ENCODE measurements at places on chromosomes 16 and 17.

- no peak for DNase-seq
Measured at GRCh38 chr16:81861503-81861902, 82.4 kb downstream of the PLCG2 start.

DNA sequence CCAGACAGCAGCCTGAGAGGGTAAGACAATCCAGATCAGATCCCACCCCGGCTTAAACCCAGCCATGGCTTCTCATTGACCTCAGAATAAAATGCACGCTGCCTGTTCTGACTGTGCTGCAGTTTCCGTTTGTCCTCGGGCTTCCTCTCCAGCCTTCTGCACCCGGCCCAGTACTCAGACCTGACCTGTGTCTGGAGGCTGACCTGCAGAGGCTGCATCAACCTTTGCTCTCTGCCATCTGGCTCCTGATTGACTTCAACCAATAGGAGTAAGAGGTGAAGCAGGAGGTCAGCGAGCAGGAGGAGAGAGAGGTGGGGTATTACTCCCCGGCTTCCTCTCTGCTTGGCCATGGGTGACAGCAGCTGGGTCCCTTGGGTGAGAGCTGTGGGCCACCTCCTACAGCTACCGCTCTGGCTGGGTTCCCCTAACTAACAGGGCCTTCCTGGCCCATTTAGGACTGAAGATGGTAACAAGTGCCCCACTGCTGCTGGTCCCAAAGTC is 46.7 kb downstream of the C16orf82 start:
- no peak for DNase-seq

GRCh38 chr16:2071454-2072202 is 23.8 kb downstream of the TSC2 start:
- DNase-seq = no peak

GRCh38 chr16:77780378-77780837 is 8.0 kb upstream of the VAT1L start:
- no peak for DNase-seq

DNA sequence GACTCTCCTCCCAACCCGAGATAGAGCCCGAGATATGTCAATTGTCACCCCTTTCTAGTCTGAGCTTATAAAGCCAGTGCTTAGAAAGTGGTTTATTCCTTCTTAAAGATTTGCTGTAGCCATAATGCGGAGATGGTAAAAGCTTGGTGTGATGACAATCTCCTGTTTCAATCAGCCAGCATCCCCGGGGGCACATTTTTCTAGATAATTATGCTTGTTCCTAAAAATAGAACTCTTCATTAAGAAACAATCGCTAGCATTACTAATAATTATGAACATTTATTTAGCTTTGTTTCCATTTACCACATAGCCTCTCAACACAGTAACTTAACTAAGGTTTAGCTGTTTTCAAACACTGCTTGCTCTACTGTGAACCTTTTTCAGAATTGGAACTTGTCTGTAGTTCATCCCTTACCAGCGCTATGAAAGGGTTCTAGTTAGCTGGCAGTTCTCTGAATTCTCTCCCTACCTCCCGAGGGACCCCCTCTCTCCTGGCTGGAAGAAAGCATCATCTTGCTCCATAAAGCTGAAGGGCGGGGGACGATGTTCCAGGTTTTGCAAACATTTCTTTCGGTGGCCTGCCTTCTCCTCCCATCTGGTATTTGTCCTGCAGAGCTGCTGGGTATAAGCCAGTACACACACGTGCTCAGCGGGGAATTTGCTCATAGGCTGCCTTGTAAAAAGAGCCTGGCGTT is 922 bp upstream of the MRPL58 start:
- DNase-seq = no peak

DNA sequence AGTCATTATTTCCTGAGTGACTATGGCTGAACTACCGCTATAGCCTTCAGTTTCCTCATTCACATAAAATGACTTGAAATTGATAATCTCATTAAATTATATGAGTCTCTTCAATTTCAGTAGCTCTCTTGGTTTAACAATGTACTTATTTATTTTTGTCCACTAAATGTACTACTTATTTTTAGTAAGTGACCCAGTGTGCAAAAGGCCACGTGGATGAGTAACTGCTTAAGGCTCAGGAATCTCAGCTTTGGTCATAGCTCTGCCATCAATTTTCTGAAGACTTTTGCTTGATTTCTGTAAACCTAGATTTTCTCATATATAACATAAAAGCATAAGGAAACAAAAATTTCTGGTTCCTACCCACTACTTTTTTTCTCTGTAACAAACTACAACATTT is 1132.9 kb upstream of the CDH8 start:
- DNase-seq = no peak

DNA sequence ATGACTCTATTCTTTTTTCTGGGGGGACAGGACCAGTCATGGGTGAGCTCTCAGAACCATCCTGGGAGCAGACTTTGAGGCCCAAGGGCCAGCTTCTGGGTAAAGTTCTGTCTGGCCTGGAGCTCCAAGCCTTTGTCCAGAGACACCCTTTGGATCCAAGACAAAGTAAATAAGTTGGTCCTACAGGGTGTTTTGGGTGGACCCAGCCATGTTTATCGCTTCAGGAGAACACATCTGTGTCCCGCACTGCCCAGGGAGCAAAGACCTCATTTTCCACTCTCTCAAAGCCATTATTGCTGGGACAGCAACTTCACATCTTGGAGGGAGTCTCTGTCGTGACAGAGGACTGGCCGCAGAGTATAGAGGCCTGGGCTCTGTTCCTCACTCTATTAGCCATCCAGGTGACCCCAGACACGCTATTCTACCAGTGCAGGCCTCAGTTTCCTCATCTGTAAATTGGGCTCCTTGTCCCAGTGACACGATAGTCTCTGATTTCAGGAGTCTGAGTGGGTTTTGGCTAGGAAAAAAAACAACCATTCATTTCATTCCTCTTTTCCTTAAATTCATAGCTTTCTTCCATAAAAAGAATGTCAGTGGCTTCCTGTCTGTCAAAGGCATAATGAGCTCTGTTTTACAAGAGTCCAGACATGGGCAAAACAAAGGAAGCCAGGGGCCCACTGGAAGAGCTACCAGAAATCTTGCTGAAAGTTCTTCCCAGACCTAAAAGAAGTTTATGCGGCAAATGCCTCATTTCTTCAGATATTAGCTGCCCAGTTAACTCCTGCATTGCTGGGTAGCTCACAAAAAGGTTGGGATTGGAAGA is 62.4 kb downstream of the PECAM1 start:
- DNase-seq = no peak

- DNase-seq = no peak
Measured at GRCh38 chr17:3968886-3969524, 4.8 kb upstream of the ATP2A3 start.

GRCh38 chr17:12902046-12902445 is 112.7 kb downstream of the ARHGAP44 start:
- DNase-seq = no peak

DNA sequence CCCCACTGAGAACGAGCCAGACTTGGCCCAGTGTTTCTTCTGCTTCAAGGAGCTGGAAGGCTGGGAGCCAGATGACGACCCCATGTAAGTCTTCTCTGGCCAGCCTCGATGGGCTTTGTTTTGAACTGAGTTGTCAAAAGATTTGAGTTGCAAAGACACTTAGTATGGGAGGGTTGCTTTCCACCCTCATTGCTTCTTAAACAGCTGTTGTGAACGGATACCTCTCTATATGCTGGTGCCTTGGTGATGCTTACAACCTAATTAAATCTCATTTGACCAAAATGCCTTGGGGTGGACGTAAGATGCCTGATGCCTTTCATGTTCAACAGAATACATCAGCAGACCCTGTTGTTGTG is 631 bp downstream of the BIRC5 start:
- DNase-seq = no peak

DNA sequence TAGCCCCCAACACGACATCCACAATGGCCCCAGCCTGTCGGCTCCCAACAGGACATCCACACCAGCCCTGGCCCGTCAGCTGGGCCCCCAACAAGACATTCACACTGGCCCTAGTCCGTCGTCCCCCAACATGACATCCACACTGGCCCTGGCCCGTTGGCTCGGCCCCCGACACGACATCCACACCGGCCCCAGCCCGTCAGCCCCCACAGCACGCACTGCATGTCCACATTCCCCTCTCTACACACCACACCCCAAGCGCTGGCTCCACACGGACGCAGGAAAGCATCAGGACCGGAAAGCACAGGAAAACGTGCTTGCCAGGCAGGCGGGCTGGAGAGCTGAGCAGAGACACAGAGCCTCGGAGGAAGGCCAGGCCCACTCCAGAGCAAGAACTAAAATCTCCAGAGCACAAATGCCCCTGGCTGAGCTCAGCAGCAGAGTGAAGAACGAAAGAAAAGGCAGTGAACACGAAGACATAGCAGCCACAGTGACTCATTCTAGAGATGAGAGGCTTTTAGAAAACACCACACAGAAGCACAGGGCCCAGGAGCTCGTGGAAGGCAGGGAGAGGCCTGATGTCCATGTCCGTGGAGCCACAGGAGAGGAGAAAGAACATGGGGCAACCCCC is 50.6 kb downstream of the LMF1 start:
- DNase-seq = no peak

DNA sequence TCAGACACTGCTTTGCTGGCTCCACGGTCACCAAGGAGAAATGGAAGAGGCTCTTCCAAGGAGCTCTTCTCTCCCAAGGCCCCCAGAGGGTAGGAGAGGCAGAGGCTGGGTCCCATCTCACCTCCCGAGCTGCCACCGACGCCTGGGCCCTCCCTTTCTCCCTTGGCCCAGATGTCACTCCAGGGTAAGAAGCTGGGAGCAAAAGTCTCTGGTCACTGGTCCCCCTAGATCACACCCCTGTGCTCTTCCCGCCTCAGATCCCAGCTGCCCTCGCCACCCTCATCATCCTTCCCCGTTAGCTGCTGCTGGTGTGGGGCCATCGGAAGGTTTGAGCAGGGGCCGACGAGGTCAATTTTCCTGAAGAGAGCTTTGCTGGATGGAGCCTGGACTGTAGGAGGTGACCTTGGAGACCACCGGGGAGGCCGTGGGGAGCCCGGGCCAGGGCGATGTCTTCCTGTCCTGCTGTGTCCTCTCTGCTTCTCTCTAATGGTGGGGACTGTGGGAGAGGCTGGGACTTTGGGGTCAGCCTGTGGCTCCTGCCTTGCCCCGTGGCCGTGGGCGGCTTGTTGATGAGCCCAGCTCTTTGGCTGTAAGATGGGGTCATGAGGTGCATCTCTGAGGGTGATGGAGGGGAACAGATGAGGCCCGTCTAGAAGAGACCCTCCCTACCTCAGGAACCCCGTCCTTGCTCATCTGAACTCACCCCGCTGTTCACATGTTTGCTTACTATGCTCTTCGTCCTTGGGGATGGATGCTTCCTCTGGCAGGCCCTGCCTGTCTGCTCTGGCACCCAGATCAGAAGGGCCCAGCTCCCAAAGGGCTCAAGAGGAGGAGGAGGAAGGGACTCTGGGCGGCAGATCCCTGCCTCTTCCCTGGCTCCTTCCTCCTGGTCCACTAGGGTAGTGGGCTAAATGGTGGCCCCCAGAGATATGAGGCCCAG is 11.4 kb upstream of the RHBDF2 start:
- no peak for DNase-seq

- DNase-seq = no peak
Measured at GRCh38 chr17:21500064-21500463, 123.9 kb downstream of the KCNJ12 start.

- no peak for DNase-seq
Measured at GRCh38 chr17:18025241-18025944, 13.6 kb downstream of the ATPAF2 start.

- DNase-seq = no peak
Measured at GRCh38 chr16:85990861-85991301, 91.9 kb downstream of the IRF8 start.

DNA sequence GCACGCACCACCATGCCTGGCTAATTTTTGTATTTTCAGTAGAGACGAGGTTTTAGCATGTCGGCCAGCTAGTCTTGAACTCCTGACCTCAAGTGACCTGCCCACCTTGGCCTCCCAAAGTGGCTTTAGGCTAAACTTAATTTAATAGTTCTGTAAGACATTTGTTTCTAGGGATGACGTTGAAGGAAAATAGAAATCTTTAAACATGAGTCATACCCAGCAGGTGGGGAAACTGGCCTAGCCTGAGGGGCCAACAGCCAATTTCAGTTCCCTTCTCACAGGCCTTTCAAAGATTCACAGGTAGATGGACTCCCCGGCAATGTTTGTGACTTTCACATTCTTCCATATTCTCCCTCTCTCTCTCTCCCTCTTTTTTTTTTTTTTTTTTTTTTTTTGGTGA is 18.1 kb upstream of the ITPRIPL2 start:
- DNase-seq = no peak

GRCh38 chr17:50213026-50214022 is 11.9 kb upstream of the COL1A1 start:
- no peak for DNase-seq

GRCh38 chr17:56793957-56794356 is 39.8 kb downstream of the C17orf67 start:
- DNase-seq = no peak

DNA sequence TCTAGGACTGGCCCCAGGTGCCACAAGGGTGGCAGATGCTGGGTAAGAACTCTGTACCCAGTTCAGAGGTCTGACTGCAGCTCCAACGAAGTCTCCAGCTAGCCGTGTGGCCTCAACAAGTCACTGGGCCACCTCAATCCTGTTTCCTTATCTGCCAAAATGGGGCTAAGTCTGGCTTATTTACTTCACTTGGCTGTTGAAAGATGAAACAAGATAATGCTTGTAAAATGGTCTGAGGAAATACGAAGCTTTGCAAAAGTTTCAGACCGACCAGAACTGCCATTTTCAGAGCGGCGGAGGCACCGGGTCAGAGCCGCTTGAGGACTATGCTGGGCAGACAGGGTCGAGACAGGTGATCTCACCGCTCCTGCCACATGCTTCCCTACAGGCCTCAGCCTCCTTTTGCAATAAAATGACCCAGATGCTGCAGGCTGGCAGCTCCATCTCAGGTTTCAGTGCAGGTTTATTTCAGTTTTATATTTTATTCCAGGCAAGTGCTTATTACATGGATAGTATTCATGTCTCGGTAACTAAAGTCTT is 17.2 kb downstream of the MNT start:
- no peak for DNase-seq

DNA sequence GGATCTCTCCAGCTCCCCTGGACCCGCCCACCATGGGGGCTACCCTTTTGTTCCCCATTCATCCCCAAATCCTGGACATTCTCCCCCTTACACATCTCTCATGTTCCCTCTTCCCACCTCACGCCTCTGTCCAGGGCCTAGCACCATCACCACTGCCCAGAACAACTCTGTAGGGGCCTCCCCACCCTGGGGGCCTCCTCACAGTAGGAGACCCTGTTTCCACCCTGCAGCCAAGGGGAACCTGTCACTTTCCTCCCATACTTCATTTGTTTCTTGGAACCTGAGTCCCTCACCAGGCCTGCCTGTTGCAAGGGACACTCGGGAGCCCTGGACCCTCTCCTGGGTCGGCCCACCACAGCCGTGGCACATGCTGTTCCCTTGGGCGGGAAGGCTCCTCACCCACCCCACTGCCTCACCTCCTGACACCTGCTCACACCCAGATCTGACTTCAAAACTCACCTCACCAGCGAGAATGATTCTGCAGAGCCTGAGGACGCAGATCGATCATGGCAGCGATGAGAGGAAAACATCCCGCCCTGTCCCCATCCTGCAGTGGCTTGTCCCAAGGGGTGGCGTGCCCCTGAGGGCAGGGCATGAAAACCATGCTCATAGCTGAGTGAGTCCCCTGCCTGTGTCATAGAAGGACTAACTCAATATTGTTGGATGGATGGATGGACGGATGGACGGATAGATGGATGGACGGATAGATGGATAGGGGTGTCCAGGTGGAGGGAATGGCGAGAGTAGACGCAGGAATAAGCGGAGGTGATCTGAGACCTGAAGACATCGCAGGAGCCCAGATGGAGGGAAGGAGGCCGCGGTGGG is 6.8 kb upstream of the RASD1 start:
- no peak for DNase-seq
